ENCODE measurements at places on chromosomes 6 and 20. TPM values are rescaled to one million over a fixed set of nuclear protein-coding genes. Genes with fewer than 3 reads are reported as not detected.

DNA sequence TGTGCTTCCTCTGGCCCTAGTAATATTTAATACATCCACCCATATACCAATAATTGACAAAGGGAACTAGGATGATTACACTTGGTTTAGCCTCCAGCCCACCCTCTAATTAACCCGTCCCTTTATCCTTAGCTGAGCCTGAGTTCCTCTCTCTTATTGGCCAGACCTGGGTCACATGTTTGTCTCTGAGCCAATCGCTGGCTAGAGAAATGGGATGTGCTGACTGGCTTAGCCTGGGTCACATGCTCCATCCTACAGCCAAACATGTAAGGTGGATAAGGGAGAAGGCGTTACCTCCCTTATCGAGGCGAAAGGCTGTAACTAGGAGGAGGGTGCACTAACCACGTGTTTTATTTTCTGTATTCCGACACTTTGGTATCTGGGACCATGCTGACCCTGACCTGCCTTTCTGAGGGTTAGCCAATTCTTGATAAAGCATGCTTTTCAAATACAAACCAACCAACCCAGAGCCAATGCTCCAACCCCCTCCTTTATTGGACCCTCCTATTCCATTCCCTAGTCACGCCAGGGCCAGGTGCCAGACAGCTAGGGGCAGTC, 262.7 kb downstream of the PREX1 start:
- DNase-seq: no peak

DNA sequence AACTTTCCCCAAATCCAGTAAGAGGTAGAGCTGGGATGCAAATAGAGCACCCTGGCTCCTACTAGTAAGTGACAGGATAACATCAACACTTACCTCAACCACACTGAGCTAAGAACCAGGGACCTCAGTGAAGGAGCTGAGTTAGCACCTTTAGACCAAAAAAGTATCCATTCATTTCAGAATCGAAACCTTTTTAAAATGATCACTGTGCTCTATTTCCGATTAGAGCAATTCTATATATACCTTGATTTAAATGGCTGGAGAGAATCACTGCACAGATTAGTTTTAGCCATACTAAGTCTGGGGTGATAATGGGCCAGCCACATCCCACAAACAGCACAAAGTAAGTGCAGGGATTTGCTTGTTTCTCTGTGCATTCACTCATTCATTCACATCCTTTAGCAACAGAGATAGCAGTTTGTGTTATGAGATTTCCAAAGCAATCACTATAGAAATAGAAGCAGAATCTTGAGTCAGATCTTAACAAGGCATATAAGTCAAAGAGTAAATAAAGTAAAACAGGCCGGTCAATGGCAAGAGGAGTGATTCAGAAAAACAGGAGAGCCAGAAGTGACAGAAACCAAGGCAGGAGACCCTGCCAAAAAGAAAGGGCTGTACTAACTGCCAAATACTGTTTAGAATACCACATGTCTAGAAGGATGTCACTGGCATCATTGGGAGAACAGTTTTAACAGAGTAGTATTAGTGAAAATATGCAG, 136.3 kb downstream of the KIF13A start:
- no peak for DNase-seq

DNA sequence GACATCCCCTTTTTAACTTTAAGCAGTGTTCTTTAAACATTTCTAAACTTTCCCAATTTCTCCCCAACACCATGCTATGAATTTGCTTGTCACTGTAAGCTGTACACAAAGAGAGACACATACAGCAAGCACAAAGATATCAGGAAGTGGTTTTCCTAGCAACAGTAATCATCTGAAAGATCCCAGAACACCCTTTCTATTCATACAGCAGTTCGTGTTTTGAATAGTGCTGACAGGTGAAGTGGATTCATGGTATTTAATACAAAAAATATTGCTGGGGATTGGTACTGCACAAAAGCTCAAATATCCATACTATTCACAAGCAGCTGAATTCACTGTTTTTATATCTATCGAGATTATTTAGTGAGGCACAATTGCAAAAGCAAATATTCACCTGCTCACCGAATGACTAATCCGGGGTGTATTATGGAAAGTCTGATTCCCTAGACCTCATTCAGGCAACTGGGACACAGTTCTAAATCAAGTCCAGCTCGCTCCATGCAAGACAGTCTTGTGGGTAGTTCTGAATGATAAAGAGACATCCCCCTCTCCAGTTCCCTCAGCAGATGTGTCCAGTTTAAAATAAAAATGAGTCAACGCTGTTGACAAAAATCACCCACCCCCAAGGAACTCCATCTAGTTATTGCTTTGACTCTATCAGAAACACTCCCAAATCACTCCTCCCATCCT, 107.1 kb upstream of the TSHZ2 start:
- DNase-seq: no peak

DNA sequence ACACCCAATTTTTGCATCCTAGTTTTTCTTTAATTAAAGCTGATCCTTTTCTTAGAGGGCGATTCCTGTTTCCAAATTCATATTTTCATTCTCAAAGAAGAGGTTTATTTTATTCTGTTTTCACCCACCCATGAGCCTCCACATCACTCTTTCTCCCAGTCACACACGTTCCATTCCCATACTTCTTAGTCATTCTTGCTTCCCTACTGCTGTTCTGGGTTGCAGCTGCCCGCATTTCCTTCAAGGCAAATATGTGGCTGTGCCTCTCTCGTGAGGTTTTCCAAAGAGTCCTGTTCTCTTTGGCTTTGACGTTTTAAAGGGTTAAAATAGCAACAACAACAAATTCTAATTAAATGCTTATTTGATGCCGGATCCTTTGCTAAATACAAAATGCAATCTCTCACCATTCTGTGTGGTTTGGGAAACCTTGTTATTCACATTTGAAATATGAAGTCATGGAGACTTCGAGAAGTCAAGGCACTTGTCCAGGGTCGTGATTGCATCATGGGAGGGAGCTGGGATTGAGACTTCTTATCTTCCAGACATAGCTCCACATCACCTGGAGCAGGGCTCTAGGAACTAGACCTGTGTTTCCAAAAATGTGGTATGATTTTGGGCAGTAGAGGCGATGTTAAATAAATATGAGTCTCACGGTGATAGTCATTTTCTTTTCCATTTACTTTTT, 126.6 kb downstream of the DOK5 start:
- DNase-seq: no peak

DNA sequence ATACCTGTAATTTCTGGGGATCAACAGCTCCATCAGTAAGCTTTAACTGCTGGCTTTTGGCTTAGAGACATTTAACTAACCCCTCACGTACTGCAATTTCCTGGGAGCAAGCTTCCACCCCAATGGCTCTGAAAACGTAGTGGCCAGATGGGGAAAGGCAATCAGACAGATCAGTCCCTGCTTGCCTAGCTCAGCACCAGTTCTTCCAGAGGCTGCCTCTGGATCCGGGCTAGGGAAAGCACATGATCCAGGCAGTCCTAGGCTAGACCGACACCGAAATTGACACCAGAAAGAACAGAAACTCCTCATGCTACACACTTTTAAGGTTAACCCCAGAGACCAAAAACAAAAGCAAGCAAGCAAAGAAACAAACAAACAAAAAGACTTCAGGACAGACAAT, 13.3 kb downstream of the PREP start:
- DNase-seq: no peak

- no peak for DNase-seq
Observed at GRCh38 chr20:20823476-20823881, 111.0 kb upstream of the RALGAPA2 start.

DNA sequence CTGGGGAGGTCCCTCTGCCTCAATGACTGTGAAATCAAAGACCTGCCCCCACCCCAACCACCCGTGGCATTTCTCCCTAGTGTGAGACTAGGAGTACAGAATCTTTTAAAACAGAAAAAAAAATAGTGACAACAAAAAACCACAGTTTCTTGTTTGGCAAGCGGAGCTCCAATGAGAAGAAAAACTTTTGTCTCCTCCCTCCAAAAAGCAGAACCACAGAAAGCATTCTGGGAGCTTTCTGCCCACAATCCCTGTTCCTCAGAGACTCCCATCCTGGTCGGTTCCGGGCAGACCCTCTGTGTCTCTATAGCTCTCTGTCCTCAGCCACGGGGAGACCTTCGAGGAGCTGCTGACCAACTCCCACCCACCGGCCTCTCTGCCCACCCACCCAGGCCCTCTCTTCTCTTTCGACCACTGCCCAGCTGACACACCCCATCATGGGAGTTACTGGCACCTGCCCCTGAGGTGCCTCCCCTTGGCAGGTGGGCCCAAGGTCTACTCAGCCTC, 4.9 kb downstream of the PREX1 start:
- no peak for DNase-seq

GRCh38 chr6:163491737-163492300, 77.3 kb downstream of the QKI start:
- no peak for DNase-seq

DNA sequence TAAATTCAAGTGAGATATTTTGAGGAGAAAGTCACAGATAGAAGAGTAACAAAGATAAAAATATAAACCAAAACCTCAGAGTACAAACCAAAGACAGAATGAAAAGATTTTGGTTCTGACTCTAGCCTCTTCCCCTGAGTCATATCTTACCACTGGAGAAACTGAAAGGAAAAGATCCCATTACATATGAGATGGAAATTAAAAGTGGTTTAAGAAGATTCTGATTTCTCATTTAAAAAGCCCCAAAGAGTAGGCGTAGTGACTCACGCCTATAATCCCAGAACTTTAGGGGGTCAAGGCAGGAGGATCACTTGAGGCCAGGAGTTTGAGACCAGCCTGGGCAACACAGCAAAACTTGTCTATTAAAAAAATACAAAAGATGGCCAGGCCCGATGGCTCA, 30.6 kb downstream of the SPINT4 start:
- no peak for DNase-seq

DNA sequence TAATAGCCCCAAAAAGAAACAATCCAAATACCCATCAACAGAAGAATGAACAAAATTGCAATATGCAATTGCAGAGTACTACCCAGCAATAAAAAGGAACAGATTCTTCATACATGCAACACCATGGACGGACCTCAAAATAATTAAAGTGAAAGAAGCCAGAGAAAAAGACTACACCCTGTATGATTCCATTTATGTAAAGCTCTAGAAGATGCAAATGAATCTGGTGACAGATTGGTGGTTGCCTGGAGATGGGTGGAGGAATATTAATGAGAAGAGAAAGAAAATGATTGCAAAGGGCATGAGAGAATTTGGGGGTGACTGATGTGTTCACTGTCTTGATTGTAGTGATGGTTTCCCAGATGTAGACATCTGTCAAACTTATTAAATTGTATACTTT, 51.8 kb downstream of the HECA start:
- DNase-seq: no peak

- DNase-seq: no peak
Observed at GRCh38 chr20:13037727-13038126, 29.0 kb downstream of the SPTLC3 start.

DNA sequence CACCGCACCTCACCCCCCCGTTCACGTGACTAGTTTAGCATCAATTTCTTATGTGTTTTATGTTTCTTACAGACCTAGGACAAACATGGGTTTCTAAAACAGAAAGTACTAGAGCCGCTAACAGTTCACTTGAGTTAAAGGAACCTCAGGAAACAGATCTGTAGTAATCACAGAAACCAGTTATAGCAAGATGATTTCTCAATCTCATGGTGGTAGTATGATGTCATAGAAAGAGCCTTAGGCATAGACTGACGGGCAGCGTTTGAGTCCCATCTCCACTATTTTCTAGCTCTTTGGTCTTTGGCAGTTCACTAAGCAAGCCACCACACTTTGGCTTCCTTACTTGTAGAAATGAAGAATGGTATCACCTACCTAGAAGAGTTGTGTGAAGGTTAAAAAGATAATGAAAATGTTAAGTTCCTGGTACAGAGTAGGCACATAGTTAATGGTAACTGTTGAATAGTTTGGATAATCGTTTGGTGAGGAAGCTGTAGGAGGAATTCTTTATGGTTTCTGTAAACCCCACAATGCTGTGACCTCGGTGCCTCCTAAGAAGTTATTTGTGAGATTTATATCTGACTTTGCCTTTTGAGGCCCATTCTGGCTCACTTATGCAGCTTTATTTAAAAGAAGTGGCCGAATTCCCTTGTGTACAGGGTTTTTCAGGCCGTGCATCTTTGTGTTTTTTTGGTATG, 21.3 kb downstream of the CTNNBL1 start:
- no peak for DNase-seq

- DNase-seq: no peak
Observed at GRCh38 chr6:19432966-19433498, 404.1 kb upstream of the ID4 start.

- DNase-seq: no peak
Observed at GRCh38 chr6:109383438-109383940, 1.2 kb upstream of the CD164 start.

DNA sequence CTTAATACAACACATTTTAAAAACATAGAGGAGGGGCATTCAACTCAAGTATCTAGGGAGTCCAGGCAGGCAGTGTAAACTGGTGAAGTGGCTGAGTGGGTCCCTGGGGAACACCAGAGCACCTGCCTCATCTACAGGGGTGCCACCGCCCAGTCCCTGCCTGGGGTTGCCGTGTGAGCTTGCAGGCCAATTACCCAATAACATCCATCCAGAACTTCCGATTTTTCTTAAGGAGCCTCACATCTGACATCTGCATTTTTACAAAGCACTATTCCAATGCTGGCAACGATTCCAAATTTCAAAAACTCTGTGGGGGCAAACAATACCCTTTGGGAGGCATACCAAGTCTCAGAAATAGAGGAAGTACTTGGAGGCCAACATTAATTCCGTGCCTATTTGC, 288.4 kb upstream of the TSHZ2 start:
- DNase-seq: no peak

DNA sequence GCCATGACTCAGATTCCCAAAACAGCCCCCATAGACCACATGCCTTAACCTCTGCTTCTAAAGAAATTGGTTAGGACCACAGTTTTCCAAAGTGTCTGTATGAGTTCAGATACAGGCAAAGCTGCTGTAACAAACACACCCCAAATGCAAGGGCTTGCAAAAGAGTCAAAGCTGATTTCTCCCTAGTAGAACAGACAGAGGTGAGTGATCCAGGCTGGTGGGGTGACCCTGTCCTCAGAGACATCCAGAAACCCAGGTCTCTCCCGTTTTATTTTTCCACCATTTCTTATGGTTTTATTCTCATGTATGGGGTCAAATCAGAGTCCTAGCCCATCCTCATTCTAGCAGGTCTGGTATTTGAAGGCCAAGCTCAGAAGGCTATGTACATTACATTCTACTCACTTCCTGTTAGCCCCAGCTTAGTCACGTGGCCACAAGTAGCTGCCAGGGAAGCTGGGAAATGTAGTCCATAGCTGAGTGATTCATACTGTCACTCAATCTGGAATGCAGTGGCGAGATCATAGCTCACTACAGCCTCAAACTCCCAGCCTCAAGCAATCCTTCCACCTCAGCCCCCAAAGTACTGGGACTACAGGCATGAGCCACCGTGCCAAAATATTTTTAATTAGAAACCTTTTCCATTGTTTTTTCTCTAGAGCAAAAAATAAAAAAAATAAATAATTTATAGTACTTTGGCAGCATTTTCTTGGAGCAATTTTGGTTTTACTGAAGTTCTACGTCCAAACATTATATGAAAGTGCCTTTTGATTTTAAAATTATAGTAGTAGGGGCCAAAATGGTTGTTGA, 175.2 kb downstream of the ZMYND8 start:
- DNase-seq: no peak

The SPTLC3 gene
- 0.32 TPM for polyA plus RNA-seq

The PMEPA1 gene
- 17.1 TPM for polyA plus RNA-seq

The NKAIN4 gene
- polyA plus RNA-seq: not detected

The KHDC1L gene
- polyA plus RNA-seq: not detected

The GLP1R gene
- not detected for polyA plus RNA-seq

The MARCKS gene
- polyA plus RNA-seq: 3.6 TPM

Measured in psoas muscle (tissue), 8 donors.